ENCODE measurements at places on chromosomes 5 and 9.

DNA sequence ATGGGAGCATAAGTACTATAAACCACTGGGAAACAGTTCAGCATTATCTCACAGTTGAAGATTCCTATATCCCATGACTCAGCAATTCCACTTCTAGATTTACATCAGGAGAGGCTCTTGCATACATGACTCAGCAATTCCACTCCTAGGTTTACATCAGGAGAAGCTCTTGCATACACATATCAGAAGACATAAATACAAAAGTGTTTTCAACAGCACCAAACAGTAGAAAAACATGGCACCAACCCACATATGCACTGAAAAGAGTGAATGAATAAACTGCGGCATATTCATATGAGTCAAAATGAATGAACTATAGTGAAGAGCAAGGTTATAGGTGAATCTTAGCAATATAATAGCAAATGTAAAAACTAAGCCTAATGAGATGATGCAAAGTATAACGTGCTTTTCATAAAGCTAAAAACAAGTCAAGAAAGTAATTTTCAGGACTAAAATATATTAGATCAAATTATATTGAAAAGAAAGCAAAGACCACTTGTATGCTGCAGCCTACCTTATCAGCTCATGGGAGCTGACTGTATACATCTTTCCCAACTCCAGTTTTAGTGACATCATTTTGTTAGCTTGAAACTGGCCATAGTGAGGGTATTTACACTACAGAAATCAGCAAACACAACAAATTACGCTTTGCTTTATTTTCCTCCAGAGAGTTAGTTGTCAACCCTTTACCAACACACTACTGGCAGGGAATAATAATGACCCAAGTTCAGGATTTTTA lies 95.8 kb downstream of the ANKRD18B start:
- no peak for DNase-seq

DNA sequence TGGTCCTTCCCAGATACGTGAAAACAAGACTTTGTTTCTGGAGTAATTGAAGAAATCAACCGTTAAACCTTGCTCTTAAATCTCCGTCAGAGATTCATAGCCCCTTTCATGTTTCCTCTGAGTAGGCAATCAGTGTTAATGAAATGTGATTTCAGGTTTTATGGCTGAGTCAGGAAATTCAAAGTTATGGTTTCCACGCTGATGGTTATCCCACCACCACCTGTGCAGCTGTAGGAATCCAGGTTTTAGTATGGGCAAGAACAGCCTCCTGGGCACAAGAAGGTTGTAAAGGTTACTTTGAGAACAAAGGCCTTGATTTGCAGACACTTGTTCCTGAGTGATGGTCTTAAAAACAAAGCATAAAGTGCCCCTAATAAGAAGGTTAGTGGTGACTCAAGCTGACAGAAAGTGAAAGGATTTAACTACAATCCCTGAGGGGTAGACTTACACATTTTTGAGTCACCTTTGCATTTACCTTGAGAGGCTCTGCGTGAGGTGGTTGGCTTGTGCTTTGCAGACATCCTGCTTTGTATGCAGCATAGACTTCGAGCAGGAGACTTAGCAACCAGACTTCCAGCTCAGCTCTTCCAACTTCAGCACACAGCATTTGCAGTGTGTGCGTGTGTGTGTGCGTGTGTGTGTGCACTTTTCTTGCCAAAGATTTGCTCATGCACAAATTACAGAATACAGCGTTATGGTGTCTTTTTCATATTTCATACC lies 159.6 kb downstream of the TLE4 start:
- no peak for DNase-seq

GRCh38 chr9:127738666-127739065 lies 3.6 kb upstream of the TOR2A start:
- DNase-seq, result no peak

GRCh38 chr5:172853355-172853975 lies 19.4 kb downstream of the ERGIC1 start:
- no peak for DNase-seq

DNA sequence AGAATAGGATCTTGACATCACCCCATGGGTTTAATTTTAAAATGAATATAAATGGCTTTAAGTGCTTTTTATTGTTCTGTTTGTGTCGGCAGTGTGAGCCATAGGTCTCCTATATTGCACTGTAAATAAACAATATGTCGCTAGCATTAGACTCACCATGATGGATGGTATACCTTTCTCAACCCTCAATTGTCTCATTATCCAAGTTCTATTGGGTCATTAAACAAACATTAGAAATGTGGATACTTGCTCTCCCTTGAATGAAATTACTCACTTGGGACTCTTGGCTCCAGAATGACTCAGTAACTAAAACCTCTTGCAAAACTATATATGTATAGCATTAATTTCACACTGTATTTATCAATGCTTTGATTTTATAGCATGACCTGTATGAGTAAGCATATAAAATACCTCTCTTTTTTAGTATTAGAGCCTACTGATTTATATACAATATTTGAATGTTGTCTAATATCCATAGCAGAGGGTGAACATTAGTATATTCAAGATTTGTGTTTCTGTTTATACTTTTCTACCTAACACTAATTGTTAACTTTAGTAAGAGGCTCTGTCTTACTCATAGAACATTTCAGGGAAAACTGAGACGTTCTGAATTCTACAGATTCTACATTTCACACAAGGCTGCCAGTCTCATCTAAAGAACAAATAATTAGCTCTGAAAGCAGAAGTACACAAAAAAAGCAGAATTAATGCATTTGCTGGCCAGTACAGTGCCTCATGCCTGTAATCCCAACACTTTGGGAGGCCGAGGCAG lies 303.8 kb upstream of the PRR16 start:
- no peak for DNase-seq

- DNase-seq, result no peak
Observed at GRCh38 chr5:78570646-78571045, 77.9 kb downstream of the LHFPL2 start.

GRCh38 chr5:98804066-98804465 lies 30.6 kb downstream of the RGMB start:
- DNase-seq, result no peak

DNA sequence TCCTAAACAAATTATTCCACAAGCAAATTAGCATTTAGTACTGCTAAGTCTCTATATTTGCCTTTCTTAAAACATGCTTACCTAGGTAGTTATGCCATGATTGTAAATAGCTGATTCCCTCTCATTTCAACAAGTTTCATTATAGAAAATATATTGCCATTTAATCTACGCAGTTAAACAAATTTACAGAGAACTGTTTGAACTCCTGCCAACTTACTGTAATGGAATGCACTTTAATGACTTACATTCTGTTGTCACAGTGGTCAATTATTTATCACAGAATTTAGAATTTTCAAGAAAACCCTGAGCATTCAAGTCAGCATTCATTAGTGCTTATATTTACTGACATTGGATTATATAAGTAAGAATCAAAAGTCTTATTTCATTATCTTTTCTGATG lies 19.6 kb downstream of the SLC38A9 start:
- DNase-seq, result no peak

DNA sequence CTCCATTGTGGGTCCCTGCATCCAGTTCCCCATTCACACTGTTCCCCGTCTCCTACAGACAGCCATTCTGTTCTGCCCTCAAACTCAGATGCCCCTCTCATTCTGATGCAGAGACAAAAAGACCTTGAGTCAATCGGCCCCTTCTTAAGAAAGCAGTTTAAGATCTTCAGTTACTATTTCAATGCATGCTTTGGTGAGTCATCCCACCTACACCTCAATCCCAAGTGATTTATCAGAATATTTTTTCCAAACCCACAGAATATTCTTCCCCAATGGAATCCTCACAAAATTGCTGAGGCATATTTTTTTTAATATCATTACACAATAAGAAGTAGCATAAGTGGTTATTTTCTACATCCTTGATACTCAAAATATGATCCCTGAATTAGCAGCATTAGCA lies 92.4 kb upstream of the SLC1A1 start:
- DNase-seq, result no peak

GRCh38 chr9:33318225-33318624 lies 27.9 kb downstream of the NFX1 start:
- DNase-seq, result no peak

DNA sequence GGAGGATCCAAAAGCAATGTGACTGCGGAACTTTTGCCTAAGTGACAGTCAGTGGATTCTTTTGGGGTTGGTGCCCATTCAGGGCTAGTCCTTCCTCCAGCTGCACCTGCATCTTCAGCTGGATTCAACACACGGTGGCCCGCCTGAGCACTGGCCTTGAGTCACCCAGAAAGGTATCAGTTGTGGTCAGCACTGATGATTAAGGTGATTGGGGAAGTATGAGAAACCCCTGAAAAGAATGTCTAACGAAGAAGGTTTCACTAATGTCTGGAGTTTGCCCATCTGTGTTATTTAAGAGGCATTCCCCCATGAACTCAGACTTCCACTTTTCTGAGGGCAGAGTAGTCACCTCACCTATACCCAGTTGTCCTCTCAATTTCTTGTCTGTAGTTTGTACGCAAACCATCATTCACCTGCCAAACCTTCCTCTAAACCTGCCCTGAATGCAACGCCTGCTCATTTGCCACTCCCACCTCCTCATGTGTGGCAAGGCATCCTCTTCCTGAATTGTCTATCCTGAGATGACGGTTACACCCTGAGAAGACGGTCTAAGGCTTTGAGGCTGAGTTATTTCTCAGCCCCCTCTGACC lies 27.2 kb downstream of the CSF2 start:
- no peak for DNase-seq

GRCh38 chr9:28212979-28213378 lies 639.7 kb upstream of the C9orf72 start:
- no peak for DNase-seq

DNA sequence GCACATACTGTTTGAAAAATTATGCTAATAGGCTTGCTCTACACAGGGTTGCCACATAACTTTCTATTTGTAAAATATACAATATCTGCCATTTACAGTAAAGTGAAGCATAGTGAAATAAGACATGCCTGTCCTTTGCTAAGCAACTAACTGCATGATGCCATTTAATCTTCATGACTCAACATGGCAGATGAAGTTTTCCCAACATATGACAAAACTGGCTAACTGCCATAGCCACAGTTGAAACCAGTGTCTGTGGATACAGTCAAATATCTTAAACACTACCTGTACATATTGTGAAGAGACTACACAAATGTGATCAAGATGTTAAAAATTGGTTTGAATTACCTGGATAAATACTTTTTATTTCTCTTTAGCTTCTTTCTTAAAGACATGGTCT lies 3.1 kb upstream of the DMAC1 start:
- no peak for DNase-seq

- no peak for DNase-seq
Observed at GRCh38 chr9:13555516-13555915, 276.0 kb upstream of the MPDZ start.

GRCh38 chr5:140027807-140028206 lies 15.3 kb downstream of the NRG2 start:
- no peak for DNase-seq

GRCh38 chr9:30235564-30235963 lies 2148.9 kb upstream of the ACO1 start:
- no peak for DNase-seq

DNA sequence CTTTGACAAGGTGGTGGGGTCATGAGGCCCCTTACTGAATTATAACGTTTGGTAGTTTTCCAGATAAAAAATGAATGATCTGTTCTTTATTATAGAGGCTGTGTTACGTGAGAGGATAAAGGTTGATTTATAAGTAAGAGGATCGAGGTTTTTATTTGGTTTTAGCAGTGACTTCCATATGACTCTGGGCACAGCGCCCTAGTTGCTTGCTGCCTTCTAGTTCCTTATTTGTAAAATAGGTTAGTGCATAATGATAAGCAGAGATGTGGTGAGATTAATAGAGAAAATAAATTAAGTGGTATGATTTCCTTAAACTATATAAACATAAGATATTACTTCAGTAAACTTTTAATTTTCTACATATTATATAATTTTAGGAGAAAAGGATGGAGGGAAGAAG lies 29.8 kb downstream of the MRRF start:
- no peak for DNase-seq

DNA sequence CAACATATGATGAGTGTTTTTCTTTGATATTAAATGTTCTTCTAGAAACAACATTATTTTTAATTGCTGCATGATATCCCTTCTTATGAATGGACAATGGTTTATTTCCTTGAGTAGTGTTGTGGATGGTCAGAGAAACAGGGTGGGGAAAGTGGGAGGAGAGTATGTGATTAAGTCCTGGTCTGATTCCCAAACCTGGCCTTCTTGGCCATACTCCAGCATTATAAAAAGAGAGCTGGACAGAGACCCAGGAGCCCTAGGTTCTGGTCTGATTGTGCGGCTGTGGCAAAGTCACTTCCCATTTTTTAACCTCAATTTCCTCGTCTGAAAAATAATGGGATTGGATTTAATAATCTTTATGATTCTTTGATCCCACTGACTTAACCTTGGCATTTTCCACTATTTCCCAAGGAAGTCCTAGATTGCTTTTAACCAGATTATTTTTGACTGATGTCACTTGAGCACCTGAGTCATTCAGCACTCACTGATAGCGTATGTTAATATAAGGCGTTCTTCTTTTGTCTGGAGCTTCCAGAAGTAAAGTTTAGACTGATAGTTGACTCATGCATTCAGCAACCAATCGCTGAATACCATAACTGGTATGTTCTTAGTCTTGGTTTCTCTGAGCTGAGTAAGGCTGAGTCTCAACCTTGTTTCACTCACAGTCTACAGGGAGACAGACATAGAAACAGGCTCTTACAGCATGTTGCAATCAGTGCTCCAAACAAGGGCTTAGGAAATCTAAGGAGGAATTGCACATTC lies 26.2 kb downstream of the OSMR start:
- no peak for DNase-seq

- DNase-seq, result no peak
Observed at GRCh38 chr5:67831048-67831447, 384.5 kb upstream of the PIK3R1 start.

GRCh38 chr5:10578869-10579268 lies 15.0 kb downstream of the ANKRD33B start:
- no peak for DNase-seq

DNA sequence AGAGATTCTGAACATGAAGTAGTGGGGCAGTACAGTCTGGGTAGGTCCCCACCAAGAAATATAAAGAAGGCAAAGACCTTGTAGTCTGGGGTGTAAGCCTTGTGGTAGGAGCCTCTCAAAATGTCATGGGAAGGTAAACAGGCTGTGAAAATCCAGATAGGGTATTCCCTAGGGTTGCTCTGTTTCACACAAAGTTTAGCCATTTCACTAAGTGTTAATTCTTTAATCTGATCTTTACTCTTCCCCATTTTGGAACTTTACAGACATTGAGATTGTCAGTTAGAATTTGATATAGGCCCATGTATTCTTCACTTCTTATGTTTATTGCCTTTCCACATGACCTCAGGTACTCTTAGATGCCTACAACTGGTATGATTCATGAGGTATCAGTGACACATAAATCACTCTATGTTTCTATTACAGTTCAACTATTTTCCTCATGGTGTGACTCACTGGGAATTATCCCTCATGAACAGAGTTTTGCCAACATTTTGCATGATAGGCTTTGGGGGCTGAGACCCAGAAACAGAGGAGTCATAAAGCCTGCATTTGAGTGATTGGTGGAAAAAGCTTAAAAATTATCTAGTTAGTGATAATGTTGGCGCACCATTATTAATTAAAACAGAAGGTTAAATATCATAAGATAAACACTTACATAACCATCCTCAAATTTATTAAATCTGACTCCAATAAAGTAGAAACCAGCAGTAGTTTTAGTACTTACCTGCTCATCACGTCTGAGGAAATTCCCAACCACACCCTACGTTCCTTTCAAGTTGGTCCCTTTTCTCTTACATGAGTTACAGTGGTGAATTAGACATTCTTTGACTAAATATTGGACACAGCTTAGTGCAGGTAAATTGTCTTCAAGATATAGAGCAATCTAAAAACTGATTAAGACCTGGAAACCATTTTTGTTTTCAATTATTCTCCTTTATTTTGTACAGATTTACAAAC lies 399.8 kb upstream of the MEF2C start:
- no peak for DNase-seq
